ENCODE measurements at places on chromosomes 16 and 17.

DNA sequence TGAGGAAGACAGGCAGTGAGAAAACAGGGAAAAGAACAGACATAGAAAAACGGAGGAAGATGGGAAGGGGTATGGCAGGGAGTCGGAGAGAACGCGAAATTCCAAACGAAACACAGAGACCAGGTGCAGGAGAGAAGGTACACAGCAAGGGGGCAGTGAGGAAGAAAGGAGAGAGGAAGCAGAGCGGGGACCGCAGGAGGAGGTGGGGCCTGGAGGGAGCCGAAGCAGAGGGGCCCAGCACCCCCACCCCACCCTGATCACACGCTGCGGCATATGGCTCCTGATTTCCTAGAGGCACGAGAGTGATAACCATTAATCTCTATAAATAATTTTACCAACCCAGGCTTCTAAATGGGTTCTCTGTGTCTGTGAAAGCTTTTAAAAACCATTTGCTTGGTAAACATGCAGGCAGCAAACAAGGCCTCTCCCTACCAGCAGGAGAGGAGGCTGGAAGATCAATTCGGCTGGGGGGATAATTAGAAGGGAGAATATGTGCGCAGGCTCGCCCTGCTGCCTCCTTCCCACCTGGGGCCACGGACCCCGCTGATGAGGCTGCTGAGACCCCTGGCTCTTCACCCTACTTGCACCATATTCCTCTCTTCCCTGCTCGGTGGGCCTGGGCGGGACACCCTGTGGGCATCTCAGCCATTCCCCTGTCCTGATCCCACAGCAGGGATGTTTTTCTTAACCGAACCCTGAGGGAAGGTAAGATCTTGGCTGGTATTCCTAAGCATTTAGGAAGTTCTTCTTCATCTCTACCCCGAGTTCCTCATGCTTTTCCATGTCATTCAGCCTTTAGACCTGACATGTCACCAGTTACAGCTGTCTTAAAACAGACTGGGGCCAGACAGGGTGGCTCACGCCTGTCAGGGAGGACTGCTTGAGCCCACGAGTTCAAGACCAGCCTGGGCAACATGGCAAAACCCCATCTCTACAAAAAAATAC is 86.7 kb downstream of the TMEM132E start:
- DNase-seq = peak; percentile 66

- no peak for DNase-seq
Observed at GRCh38 chr17:68719431-68719830, 118.3 kb upstream of the FAM20A start.

DNA sequence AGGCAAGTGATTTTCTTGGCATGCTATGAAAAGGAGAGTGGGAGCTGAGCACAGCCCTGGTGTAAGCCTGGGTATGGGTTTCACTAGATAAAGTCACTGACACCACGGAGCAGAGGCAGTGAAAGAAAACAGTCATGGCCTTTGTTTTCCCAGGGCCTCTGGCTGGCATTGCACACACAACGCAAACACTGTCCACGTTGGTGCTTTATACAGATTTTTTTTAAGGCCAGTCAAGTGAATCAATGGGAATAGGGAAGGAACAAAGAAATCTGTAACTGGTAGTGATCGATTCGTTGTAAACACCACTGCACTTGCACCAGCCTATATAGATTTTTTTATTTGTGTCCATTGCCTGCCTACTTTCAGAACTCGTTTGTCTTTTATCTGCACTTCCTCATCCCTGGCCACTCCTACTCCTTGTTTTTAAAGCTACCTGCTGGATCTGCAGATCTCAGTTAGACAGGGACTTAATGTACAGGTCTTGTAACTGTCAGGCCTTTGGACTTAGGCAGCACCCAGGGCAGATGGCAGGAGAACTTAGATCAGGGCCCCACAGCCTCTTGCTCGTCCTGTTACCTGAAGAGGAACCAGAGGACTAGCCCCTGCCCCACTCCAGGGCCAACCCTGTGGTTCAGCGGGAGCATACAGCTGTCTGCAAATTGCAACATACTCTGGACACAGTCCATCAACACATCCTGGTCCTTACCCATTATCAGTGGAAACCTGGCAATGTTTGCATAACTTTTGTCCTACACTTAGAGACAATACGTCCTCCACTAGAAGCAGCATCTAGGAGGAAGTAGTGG is 10.6 kb upstream of the TMIGD1 start:
- DNase-seq = peak; percentile 87

DNA sequence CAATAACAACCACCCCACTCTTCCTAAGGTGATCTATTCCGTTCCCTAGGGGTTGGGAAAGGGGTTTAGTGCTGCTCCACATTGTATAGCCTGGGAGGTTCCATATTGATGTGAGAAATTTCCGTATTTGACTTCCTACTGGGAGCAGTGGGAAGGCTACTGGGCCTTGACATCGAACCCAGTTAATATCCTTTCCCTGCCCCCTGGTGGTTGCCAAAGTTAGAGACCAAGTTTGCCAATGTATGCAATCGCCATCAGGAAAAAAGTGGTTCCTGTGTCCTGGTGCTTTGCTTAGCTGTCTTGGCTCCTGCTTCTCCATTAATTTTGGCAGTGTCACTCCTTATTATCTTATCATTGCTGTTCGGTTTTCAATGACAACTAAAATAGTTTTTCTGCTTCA is 914.9 kb downstream of the KCNJ2 start:
- peak; percentile 15 for DNase-seq

DNA sequence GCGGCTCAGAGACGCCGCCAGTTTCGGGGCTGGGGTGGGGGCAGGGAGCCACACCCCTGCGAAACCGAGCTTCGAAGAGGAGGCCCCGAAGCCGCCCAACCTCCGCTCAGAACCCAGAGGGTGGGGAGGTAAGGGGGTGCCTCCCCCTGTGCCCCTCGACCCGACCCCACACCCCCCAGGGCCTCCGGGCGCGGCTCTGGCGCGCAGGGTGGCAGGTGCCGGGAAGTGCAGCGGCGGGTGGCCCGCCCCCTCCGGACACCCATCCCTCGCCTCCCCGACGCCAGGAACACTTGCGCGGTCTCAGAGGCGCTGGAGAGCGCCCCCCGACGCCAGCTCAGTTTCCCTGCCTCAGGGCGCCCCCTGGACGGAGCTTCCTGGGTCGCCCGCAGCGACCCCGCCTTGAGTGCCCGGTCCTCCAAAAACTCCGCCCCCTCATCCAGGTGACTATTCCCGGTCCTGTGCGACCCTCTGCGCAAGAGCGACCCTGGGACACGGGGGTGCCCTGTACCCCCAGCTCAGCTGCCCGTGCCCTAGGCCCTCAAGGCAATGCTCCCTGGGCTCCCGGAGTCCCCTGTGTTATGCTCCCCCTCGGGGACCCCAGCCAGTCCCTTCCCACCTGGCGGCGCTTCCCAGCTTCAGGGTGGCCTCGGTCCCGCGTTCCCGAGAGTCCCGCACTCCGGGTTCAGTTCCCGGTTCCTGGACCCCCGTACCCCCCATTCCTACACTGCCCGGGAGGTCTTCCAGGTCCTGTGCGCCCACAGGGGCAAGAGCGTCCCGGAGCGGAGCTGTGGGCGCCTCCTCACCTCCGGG is 562 bp downstream of the PPL start:
- no peak for DNase-seq

DNA sequence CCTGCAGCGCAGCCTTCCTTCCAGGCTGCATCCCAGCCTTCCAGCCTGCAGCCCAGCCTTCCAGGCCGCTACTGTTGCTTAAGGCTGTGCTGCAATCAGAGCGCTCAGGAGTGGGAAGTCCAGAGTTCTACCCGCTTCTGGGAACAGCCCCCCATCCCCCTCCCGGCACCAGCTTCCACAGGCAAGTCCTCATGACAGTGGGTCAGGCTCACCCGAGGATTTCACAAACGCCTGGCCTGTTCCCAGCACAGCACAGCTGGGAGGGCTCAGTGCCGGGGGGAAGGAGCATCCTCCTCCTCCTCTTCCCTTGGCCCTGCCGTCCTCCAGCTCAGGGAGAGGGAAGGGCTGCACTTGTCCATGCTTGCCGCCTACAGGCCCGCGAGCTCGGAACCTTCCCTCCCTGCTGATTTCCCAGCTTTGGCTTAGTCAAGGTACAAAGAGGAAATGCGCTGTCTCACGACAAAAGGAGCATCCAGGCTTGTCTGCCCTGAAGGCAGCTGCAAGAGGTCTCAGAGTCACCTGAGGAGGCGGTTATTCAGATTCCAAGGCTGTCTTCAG is 8.3 kb downstream of the SOCS3 start:
- no peak for DNase-seq

DNA sequence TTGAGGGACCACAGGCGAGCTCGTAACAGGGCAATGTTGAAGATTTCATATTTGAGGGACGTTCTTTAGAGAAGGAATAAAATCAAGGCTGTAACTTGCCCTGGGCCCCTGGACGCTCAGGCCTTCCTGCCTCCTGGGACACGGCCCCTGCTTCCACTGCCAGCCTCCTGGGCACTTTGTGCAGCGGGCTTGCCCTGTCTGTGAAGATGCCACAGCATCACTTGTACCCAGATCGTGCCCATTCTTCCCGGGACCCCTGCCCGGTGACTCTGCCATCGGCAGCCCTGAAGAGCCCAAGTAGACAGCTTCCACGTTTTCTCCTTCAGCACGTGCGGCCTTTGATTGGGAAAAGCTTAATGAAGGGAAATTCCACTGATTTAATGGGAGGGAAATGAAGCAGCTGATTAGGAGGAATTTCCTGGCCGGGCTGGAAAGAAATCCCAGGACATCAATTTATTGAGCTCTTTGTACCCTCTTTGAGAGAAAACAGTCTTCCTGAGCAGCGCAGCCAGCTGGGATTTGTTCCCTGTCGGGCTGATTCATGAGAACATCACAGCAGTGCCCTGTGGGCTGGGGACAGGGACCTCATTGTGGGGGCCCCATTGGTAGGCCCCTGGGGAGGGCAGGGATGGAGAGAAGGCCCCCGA is 71.5 kb downstream of the CRISPLD2 start:
- DNase-seq = no peak

GRCh38 chr17:81811705-81812570 is 8.0 kb downstream of the GCGR start:
- DNase-seq = no peak

DNA sequence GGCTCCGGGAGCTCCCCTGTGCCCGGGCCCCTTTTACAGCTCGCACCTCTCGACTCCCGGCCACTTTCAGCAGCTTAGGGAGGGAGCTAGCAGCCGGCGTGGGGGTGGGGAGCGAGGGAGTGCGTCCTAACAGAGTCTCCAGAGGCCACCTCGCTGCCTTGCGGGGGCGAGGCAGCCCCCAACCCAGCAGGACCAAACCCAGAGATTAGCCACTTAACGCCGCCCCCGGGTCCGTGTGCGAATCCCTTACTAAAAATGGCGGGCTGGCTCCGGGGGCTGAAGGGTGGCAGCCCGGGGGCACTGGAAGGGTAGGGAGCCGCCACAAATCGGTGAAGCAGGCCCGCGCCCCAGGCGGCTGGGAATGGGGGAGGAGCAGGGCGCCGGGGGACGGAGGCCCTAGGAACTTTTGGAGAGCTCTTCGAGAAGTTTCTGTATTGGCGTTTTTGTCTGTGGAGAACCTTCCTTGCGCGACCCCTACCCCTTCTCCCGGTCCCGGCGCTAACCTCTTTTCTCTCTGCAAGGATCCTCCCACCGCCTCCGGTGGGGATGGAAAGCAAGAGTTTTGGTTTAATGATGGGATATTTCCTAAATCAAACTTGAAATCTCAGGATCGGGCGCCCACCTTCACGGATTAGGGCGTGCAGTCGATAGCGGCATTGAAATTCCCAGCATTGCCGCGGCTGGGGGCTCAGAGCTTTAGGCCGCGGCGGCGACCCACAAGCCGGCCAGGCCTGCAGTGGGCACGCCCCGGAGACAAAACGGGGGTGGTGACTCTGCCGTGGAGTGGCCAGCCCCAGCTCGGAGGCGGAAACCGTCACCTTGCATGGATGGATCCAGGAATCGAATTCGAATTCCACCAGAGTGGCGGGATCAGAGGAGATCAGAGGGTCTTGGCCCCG is 793 bp upstream of the IRX3 start:
- DNase-seq = no peak

GRCh38 chr16:88570691-88571092 is 489 bp downstream of the ZC3H18 start:
- no peak for DNase-seq
